ENCODE measurements at places on chromosomes 16 and 17.
A peak's percentile ranks its signal among the peaks of the same experiment; 100 is the strongest.

- DNase-seq: no peak
These were observed 11.6 kb downstream of the ST6GALNAC1 start for GRCh38 chr17:76631821-76632565.

DNA sequence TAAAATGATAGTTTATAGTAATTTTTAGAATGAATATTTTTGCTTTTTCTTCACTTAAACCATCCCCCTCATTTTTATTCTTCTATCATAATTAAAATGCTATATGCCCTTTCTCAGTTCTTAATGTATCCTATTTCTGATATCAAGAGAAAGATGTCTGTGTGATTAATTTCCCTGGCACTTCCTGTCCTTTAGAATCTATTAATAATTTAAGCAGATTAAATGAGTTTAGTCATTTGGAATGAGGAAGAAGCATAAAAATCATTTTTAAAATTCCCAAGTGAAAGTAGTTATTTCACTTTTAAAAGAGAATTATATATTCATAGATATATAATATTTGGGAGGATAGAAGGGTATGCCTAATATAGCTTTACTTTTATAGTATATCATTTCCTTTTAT, 27.8 kb upstream of the CDR2 start:
- no peak for DNase-seq

GRCh38 chr16:54489225-54490111, 202.9 kb upstream of the IRX3 start:
- no peak for DNase-seq

DNA sequence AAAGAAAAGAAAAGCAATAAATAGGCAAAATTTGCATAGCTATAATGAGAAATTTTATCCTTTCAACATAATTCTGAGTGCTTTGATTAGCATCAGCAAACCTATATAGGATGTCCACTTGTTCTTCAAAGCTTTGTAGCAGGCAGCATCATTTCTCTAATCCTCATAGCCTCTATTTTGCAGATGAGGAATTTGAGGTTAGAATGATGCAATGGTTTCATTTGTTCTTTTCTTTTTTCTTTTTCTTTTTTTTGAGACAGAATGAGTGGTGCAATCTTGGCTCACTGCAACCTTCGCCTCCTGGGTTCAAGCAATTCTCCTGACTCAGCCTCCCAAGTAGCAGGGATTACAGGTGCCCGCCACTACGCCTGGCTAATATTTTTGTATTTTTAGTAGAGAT, 594.4 kb downstream of the TOX3 start:
- no peak for DNase-seq

GRCh38 chr17:47804461-47804860, 17.1 kb downstream of the OSBPL7 start:
- no peak for DNase-seq

- no peak for DNase-seq
These were observed 53.4 kb downstream of the RGS9 start for GRCh38 chr17:65190467-65191097.

DNA sequence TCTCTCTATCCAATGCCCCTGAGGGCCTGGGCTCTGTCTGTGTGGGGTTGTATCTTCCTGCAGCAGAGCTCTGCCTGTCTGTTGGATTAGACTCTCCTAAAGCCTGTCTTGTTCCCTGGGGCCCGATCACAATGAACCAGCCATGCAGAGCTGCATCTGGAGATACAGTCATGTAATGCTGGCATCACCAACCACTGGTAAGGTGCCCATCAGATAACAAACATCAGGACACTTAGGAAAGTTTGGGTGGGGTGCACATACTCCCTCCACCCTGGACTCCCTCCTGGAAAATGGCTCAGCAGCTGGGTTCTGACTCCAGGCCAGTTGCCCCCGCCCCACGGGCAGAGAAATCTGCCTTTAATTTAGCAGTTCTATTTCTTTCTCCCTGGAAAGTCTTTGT, 61.3 kb upstream of the BRD7 start:
- no peak for DNase-seq

GRCh38 chr17:64393000-64393402, 2.3 kb upstream of the PECAM1 start:
- DNase-seq: no peak

DNA sequence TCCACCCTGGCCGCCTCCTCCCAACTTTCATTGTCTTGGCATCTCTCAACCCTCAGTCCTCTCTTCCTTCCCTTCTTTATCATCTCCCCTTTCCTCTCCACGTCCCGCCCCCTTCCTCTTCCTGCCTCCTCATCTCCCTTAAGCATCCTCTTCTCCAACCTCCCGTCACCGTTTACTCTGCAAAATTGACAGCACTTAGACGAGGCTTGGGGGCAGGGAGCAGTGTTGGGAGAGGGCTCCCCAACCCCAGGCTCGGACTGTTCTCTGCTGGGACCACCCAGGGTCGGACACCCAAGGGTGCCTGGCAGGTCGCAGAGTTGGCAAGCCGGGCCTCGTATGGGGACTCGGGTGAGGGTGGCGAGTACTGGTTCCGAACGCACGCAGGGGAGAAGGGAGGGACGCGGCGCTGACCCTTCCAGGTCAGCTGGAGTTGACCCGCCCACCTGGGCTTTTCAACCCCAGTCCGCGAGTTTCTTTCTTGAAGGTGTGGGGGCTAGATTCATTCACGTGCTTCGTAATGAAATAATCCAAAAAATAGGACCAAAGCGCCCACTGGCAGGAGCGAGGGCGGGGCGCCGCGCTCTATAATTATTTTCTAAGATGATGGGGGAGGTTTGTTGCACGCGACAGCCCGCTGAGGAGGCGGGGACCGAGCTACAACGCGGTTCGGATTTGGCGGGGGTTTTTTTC, 775 bp upstream of the PAGR1 start:
- DNase-seq: no peak

GRCh38 chr16:89257281-89257731, 39.8 kb downstream of the ZNF778 start:
- no peak for DNase-seq

DNA sequence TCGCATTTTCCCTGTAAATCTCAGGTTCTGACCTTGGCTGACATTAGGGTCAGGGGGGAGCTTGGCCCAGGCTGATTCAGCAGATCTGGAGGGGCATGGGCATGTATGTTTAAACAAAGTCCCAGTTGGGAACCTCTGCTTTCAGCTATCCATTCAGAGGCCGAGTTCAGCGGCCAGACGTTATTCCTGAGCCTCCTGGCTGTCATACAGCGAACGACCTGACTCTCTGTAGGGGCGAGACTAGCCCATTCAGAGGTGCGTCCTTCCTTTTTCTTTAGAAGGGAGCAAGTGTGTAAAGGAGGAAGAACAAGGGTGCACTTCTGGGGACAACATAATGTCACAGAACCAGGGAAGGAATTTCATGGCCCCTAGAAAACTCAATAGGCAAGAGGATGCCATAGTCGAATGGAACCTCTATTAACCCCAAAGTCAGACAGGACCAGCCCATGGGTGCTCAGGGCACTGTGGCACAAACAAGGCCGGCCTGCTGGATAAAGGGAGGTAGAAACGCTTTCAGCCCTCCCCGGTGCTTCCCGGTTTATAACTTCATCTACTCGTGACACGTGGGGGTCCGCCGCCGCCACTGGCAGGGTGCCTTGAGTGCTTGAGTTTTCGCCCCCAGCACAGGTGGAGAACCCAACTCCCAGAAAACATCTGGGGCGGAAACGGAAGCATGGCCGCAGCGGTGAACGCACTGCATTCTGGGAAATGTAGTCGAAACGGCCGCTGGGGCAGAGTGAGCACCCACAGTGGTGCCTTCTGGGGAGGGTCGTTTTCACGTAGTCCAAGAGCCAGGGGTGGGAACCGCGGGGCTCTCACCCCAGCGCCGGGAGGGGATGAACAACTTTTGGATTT, 33.2 kb upstream of the PLCG2 start:
- DNase-seq: peak; percentile 73

- no peak for DNase-seq
These were observed 74.6 kb upstream of the TMEM97 start for GRCh38 chr17:28244446-28244845.

GRCh38 chr17:53420035-53420641, 402.6 kb upstream of the KIF2B start:
- no peak for DNase-seq

DNA sequence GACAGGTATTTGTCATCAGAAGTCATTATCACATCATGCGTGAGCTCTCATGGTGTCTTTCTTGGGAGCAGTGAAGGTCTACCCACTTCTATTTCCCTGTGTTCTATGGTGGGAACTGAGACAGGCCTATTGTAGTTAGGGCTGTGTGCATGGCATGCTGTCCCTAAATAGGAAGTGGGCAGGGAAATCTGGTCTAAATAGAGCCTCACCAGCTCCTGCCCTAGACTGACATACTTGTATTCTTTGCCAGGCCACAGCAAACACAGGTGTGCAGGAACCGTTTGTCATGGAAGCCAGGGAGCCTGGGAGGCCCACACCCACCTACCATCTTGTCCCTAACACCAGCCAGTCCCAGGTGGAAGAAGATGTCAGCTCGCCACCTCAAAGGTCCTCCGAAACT, 10.1 kb downstream of the SLC7A6 start:
- DNase-seq: no peak

GRCh38 chr17:43463241-43463640, 20.5 kb upstream of the DHX8 start:
- DNase-seq: no peak

- DNase-seq: no peak
These were observed 17.9 kb downstream of the FOXJ1 start for GRCh38 chr17:76123191-76123499.

DNA sequence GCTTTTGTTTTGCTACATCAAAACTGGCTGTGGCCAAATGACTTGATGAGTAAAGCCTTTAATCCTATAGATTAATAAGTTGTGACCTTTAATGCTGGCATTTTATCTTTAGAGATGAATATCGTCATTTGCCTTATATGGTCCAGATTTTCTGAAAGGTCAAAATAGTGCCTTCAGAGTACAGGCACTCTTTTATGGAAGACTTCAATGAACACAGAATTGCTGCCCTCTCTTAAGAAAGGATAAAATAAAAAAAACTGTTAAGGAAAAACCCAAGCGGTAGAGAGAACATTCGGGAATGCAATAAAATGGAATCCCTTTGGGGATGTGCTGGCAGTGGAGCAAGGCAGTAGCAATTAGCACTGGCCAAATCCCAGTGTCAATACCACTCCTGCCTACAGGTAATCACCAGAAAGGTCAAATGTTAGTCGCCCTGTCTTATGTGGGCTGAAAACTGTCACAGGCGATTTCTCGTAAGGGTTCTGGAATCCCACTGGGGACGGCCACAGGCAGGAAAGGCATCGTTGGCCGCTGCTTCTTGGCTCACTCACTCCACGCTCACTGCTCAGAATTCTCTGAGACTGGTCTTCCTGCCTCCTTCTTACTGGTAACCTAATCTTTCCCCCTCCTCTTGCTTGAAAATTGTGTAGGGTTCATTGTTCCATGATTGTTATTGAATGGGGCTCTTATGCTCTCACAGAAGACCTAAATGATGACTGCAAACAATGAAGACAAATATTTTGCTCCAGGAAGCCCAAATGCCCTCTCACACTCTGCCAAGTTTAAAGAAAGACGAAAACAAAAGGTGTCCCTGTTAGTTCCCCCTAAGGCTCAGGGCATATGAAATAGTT, 45.4 kb upstream of the HSBP1 start:
- DNase-seq: no peak

DNA sequence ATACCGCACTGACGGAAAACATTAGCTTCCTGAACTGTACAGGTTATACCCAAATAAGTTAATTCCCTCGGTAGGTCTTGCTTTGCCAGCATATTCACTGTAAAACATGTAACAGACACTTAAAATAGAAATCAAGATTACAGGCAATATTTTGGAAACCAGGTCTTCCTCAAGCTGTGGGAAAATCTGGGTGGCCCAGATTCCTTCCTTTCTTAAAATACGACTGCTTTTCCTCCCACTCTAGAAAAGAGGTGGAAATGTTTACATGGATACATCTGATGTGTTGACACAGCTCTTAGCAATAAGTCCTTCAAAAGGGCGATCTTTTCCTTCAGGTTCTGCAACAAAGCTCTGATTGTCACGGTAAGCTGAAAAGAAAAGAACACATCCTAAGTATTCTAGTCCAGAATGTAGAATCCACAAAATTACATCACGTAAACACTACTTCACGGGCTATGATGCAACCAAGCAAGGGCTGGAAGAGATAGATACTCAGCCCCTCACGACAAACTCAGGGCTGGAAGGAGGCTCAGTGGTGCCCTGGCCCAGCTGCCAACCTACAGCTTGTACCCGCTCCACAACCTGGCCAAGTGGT, 18.4 kb downstream of the STX8 start:
- DNase-seq: no peak

DNA sequence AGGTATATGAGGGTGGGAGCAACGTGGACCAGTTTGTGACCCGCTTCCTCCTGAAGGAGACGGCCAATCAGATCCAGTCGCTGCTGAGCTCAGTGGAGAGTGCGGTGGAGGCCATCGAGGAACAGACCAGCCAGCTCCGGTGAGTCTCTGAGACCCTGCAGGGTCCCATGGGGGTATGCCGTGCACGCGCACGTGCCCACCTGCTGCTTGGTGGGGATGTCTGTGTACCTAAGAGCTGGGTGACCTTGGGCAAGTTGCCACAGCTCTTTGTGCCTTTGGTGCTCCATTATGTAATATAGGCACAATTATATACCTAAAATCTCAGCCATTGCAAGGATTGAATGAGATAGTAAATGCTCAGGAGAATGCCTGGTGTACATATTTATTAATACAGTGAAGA, 22.4 kb downstream of the NECAB2 start:
- DNase-seq: no peak

GRCh38 chr17:8826808-8827435, 27.8 kb upstream of the MFSD6L start:
- DNase-seq: no peak

DNA sequence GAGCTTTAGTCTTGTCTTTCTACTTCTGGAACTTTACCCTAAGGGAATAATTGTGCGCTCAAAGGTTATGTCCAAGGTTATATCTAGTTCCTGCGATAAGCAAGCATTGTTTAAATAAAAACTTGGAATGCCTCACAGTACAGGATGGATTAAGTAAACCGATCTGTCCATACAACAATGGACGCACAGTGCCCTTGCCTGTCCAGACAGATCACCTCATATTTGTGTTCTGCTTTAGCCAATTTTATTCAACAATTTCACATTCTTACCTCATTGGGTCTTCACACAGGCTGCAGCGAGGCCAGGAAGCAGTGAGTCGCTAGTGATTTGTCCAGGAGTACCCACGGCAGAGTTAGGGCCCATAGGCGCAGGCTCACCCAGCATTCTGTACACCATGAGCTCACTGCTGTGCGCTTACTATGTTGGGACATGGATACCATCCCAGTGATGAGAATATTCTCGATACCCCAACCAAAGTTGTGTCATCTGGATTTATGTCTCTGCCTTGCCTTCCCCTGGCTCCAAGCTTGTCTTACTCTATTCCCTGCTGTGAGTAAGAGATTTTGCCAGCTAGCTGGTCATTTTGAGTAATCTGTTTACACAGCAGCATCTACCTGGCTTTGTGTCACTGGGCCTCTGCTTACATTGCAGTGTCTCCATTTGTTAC, 39.8 kb downstream of the USP43 start:
- DNase-seq: no peak

GRCh38 chr16:82586130-82586529, 40.6 kb upstream of the CDH13 start:
- DNase-seq: no peak

GRCh38 chr17:49597928-49598655, 22.4 kb downstream of the NXPH3 start:
- DNase-seq: no peak
